ENCODE measurements at places on chromosomes 5 and 9.

DNA sequence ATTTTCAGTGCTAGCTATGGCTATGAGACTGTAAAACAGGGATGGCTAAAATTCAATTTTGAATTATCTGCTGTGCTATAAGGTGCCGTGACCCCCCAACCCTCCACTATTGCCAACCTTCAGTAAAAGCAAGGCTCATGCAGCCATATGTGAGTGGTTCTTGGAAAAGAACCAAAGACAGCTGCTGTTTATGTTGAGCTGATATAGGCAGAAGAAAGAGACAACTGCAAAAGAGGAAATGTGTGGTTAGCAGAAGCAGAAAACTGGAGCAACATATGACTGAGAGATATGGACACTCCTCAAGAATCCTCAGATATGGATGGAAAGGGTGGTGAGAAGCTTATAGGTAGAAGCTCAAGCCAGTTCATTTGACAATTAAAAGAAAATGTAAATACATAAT, 200.3 kb downstream of the TLE1 start:
- DNase-seq: no peak

GRCh38 chr5:157766902-157767301, 23.4 kb downstream of the LSM11 start:
- DNase-seq: no peak

GRCh38 chr5:14937254-14937653, 65.7 kb upstream of the ANKH start:
- no peak for DNase-seq

DNA sequence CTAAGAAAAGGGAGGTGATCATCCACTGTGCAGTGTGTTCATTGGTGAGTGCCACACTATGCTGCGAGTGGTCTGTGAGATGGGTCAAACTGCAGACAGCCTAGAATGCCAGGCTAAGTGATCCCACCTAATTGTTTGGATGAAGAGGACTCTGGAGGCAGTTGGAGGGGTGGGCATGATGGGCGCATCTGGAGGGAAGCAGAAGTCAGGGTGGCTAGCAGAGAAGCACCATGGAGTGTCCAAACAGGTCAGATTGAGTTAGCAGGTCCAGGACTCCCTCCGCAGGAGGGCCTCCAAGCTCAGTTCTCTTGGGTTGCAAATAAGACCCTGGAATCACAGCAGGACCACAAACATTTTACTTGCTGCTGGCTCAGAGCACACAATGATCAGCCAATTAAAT, 19.9 kb upstream of the ANGPTL2 start:
- no peak for DNase-seq

- DNase-seq: no peak
Measured at GRCh38 chr9:108535526-108535925, 320.3 kb downstream of the ACTL7B start.

- DNase-seq: no peak
Measured at GRCh38 chr5:56095579-56096102, 100.9 kb upstream of the IL6ST start.

DNA sequence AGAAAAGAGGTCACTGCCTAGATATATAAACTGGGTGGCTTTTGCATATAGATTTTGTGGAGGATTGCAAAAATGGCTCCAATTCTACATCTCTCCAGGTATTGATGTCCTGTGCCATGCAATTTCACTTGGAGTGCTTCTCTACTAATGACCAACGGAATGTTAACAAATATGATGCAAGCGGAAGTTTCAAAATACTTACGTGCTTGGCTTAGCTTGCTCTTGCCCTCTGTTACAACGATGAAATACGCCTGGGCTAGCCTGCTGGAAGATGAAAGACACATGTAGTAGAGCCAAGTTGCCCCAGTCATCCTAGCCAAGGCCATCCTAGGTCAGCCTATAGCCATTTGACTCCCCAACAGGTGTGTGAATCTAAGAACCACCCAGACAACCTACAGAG, 3.6 kb upstream of the POC5 start:
- no peak for DNase-seq

DNA sequence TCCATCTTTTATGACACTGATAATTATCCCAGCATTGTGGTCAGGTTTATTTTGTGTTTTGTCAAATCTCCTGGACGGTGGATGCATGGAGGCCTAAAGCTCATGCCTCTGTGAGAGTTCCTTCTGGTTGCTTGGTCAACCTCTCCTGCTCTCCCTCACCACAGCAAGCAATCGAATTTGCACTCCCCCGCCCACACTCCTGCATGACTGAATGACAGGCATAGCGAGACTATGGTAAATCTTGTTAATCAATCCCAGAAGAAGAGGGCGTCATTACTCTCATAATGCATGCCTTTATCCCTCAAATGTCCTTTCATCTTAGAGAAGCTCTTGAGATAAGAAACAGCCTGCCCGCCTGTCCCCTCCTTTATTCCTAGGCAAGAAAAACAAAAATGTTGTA, 1215.0 kb upstream of the CDH9 start:
- DNase-seq: no peak

DNA sequence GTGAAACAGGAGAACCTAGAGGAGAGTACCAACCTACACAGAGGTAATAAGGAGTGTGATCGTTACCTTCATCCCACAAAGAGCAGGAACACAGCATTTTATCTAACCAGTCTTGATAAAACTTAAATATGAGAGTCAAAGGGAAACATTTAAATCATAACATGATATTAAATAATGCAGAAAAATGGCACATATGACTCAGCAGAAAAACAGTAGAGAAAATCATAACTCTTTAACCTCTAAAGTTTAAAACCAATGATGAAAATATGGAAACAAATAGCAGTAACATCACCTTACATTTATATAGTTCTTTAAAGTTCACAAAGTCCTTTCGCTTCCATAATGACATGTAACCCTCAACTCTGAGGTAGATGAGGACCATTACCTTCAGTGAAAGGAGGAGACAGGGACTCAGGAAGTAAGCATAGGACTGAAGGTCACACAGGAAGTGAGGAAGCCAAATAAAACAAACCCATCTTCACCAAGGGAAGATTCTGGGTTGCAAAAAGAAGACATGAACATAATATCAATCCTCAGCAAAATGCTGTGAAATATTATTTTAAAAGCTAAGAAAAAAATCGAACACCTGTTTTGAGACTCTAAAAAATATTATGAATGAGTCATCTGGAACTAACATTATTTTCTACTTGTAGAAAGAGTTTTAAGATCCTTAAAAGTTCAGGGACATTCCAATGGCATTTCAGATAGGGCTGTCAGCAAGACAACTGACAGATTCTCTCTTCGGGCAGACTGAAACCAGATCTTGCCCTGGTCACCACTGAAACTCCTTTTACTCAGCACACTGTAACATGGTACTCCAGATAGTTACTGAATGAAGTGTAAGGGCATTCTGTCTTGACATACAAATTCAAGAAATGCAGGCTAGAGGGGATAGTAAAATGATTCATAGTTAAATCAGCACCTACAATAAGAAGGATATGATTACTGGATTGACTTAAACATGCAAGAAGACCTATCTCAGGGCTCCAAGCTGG, 148.5 kb downstream of the EPB41L4A start:
- DNase-seq: no peak

DNA sequence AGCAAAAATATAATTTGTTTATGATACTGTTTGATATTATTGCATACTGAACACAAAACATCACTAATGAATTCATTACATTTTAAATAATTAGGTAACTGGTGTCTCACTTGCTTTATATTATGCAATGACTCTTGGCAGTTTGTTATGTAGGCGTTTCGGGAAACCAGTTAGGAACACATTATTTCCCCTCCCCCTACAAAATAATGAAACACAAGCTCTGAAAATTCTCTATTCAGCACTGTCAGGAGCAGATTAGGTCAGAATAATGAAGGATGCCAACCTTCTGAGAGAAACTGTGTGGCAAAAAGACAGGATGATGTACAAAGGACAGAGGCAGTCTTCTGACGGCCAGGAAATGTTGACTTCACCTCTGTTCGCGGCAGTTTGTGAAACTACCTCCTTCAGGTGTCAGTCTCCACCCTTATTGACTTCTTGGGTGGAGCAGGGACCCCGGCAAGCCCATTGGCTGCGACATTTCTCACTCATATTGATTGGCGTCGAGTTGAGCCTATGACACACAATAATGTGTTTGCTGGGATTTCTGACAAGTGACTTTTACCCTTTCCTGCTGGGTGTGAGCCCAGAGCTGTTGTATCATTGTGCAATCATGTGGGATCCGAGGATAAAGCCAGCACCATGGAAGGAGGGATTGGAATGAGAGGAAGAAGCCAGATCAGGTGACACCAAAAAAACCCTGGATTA, 33.9 kb downstream of the SH3PXD2B start:
- DNase-seq: no peak

GRCh38 chr9:21779397-21779796, 23.0 kb upstream of the MTAP start:
- no peak for DNase-seq

GRCh38 chr5:123035360-123035917, 1.1 kb downstream of the PPIC start:
- DNase-seq: no peak

- DNase-seq: no peak
Measured at GRCh38 chr9:16484744-16485143, 385.7 kb downstream of the BNC2 start.

DNA sequence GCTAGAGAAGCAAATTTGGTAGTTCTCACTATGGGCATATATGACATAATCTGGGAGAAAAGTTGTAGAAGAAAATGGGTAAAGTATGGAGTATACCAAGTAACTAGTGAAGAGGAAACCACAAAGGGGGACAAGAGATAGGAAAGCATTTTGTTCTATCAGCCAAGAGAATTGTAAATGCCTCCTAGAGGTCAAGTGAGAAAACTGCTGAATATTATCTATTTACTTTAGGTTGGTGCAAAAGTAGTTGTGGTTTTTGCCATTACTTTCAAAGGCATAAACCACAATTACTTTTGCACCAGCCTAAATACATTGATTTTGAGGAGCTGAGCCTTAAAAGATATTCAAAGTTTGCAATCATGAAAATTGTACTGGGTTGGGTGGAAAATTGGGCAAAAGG, 126.7 kb upstream of the GRHPR start:
- no peak for DNase-seq

DNA sequence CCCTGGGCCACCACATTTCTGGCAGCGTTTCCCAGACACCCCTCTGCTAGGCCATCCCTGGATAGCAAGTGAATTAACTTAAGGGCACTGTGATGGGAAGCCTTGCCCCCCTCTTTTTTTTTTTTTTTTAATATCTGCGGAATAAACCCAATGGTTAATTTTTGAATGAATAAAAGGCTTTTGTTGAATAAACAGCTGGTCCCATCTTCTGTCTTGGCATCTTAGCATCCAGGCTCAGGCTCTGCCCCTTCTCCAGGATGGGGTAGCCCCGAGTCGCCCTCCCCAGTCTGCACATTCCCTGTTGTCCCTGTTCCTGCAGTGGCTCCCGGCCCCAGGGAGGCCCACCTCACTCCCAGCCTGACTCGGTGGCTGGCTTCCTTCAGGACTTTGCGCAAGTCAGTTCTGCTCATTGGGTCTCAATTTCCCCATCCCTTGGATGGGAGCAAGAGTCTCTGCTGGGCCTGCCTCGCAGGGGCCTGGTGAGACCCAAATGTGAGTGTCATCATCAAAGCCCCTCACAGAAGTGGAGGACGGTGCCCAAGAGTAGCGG, 29.0 kb upstream of the HMCN2 start:
- DNase-seq: no peak

- no peak for DNase-seq
Measured at GRCh38 chr5:55597014-55597981, 62.5 kb upstream of the PLPP1 start.

DNA sequence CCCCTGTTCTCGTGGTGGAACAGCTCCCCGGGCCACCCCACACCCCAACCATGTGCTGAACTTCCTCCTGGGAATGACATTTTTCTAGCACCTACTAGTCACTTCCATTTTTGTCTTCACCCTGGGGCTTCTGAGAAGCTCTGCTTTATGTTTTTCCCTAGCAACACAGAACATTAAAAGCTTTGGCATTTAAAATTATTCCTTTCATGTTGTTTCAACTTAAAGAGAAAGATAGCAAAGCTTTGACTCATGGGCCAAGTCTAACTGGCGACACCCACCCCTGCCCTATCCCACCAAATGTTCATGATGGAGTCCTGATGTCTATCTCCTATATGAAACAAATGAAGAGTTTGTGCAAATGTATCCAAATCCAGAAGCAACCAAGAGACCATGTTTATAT, 22.4 kb downstream of the BOD1 start:
- no peak for DNase-seq

- DNase-seq: no peak
Measured at GRCh38 chr9:98667005-98667640, 41.6 kb downstream of the GABBR2 start.

DNA sequence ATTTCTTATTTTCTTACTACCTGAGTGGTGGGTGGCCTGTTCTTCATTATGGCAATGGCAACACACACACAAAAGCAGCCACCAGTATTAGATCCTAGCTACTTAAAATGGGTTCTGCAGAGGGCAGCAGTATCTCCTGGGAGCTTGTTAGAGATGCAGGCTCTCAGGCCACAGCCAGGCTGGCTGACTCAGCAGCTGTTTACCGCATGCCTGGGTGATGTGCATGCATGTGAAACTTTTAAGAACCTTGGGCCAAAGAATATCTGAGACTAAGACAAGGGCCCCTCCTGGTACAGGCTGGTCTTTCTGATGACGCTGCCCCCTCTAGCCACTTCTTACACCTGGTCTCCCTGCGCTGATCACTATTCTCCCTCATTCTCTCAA, 399.0 kb downstream of the MED10 start:
- no peak for DNase-seq

DNA sequence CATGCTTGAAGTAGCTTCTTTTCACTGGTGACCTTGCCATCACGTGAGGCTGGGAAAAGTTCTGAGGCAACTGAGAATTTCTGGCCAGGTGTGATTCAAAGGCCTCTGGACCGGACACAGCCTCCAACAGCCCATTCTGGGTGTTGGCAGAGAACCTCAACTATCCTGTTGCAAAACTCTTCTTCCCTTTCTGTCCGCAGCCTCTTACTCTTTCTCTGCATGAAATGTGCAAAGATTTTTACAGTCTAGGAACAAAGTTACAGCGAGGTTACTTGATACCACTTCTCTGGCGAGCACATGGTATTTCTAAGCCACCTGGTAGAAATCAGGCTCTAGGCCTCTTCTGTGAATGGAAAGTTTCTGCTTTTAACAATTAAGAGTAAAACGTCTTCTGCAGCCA, 79.2 kb downstream of the FREM1 start:
- no peak for DNase-seq

GRCh38 chr9:110575945-110576344, 3.6 kb downstream of the SVEP1 start:
- no peak for DNase-seq

DNA sequence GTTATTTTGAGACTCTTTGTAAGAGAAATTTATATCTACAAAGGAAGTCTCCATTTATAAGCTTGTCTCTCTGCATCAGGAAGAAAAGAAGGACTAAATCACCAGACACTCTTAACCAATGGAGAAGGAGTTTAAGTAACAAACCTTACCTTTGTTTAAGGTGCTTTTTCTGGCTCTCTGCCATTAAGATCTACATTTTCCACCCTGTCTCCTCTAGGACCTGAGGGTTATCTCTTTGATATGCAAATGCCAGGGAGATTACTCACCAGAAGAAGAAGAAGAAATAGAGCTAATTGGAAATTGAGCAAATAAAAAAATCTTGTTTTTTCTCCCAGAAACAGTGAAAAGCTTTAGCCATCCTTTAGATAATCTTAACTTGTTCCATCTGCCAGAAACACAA, 60.9 kb downstream of the CDKN2A start:
- DNase-seq: no peak
